ENCODE measurements at places on chromosomes 11 and 22.

GRCh38 chr11:29162491-29162890 is 854.3 kb downstream of the KCNA4 start:
- DNase-seq: no peak

- no peak for DNase-seq
Measured at GRCh38 chr11:47918882-47919495, 61.4 kb upstream of the PTPRJ start.

- DNase-seq: no peak
Measured at GRCh38 chr11:110445437-110445836, 15.7 kb downstream of the FDX1 start.

- no peak for DNase-seq
Measured at GRCh38 chr11:57001674-57002401, 13.1 kb downstream of the OR5AK2 start.

GRCh38 chr11:44608651-44608990 is 43.2 kb downstream of the CD82 start:
- DNase-seq: no peak

- no peak for DNase-seq
Measured at GRCh38 chr11:88378422-88379066, 41.0 kb upstream of the CTSC start.

- DNase-seq: no peak
Measured at GRCh38 chr11:116605543-116606459, 167.0 kb downstream of the BUD13 start.

DNA sequence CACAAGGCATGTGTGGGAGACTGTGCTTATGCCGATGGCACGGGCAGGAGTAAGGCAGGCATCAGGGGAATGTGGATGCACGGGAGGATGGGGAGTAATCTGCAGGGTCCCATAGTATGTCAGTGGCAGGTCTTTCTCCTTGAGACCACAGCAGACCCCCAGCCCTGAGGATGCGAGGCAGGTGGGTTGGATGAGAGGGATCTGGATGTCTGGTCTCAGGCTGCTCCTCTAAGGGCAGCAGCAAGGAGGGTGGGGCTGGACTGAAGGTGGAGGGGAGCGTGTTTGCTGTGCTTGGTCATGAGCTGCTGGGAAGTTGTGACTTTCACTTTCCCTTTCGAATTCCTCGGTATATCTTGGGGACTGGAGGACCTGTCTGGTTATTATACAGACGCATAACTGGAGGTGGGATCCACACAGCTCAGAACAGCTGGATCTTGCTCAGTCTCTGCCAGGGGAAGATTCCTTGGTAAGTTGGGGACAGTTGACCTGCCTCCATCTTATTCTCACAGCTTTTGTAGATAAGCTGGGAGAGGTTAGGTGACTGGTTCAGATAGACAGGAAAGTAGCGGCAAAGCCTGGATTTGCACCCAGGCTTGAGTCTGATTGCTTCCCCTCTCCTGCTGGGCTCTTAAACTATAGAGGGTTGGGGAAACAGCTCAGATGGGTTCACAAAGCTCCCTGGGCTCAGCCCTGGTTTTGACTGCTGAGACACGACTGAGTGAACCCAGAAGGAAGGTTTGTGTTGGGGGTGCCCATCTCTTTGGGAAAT is at the start of gene APOL1:
APOL1 (plus strand) TSS at position 380 of the 769 bp plus-strand sequence. CDS start 1,823 bp downstream, outside the sequence.
- no peak for DNase-seq

DNA sequence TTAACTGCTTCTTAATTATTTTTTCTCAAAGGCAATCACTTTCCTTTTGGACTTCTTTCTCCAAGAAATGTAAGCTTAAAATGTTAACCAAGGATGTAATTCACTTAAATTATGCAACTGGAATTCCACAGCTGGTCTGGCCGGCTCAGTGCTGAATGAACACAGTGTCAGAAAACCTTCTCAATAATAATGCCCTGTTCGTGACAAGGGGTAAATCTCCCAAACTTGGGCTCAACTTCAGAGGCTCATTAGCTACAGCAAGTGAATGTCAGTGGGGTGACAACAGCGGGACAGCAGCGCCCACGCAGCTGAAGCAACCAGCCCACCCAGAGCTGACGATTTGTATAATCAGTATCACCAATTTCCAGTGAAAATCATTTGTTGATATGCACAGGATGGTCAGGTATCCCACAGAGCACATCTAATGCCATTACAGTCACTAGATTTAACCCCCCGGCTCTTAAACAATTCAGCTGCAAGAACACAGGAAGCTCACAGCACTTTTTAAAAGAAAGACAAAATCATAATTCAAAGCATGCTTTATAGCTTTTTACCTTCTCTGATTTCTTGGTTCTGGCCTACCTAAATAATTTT is 704.8 kb downstream of the DLG2 start:
- no peak for DNase-seq

GRCh38 chr11:99534812-99535211 is 514.1 kb downstream of the CNTN5 start:
- no peak for DNase-seq

- peak; percentile 1 for DNase-seq
Measured at GRCh38 chr22:26949193-26949592, 291.8 kb downstream of the MIAT start.

DNA sequence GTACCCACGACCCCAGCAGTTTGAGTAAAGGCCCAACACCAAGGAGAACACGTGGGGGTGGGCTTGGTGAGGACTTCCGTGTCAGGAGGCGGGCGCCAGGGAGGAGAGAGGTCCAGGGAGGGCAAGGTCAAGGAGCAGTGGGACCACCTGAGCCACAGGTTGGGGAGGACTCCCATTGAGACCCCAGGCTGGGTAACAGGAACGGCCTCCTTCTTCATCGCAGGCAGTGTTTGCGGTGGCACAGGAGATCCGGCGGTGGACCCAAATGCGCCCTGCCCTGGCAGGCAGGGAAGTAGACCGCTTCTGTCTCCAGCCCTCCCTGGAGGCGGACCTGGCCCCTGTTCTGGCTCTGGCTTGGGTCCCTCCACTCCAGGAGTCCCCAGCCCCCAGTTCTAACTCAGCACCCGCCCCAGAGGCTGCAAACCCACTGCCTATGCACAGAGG is 5.9 kb upstream of the TBX1 start:
- DNase-seq: no peak

DNA sequence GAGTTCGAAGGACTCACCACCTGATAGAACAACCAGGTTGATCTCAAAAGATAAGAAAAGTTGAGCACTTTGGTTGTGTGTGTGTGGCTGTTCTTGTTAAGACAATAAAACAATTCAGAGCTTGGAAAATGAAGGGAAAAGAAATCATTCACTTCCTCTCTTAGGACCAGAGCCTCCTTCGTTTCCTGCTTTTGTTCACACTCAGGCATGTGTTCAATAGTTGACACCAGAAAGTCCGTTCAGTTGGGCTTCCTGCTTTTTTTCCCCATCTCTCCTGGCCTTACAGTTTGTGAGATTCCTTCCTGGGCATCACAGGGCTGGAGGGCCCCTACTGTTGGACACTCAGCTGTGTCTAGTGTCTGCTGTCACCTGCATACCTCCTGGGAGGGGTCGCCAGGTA is 48.0 kb downstream of the TSPAN18 start:
- DNase-seq: no peak

- DNase-seq: no peak
Measured at GRCh38 chr11:126791991-126792390, 208.6 kb downstream of the KIRREL3 start.

GRCh38 chr11:120229451-120230424 is 10.2 kb upstream of the POU2F3 start:
- DNase-seq: no peak

- DNase-seq: no peak
Measured at GRCh38 chr11:71251151-71251721, 1.1 kb downstream of the SHANK2 start.

DNA sequence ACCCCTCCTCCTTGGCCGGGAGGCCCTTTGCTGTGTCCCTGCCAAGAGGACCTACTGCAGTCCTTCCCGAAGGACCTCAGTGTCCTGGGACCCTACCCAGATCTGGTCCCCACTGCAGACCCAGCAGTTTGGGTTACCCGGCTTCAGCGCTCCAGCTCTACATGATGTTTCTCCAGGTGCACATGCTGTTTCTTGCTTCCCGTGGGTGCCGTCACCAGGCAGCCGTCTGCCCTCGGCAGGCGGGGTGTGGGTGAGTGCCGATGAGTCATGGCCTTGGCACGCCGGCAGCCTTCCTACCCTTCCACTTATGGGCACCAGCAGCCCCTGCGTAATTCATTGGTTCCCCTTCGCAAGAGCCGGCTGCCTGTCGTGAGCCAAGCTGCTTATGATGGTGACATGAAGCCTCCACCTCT is 101.8 kb downstream of the BCR start:
- peak; percentile 51 for DNase-seq

GRCh38 chr11:46743693-46744339 is 24.8 kb downstream of the F2 start:
- no peak for DNase-seq

GRCh38 chr11:130178441-130179339 is 19.1 kb downstream of the ST14 start:
- no peak for DNase-seq

DNA sequence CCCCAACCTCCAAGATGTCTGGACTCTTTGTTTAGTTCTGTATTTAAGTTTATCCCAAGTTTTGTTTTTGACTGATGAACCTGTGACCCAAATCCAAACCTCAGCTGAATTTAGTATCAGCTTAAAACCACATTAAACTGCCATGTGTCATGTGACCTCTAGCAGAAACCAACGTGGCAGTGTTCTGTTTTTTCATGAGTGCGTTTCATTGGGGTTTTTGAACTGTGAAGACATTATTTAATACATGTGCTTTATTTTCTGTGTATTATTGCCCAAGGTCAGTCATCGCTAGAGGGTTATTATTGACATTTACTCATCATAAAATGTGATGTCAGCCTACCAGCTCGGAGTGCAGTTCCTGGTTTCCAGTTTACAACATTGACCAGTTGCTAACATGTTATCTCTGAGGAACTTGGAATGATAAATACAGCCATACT is 1.8 kb downstream of the TLCD5 start:
- DNase-seq: no peak

GRCh38 chr11:35035894-35036408 is 103.0 kb upstream of the CD44 start:
- DNase-seq: peak; percentile 81

- DNase-seq: no peak
Measured at GRCh38 chr22:42307806-42308563, 37.5 kb upstream of the TCF20 start.

- no peak for DNase-seq
Measured at GRCh38 chr22:44442186-44442815, 55.7 kb downstream of the RTL6 start.

GRCh38 chr11:68146010-68146540 is 24.9 kb upstream of the CHKA start:
- DNase-seq: no peak

DNA sequence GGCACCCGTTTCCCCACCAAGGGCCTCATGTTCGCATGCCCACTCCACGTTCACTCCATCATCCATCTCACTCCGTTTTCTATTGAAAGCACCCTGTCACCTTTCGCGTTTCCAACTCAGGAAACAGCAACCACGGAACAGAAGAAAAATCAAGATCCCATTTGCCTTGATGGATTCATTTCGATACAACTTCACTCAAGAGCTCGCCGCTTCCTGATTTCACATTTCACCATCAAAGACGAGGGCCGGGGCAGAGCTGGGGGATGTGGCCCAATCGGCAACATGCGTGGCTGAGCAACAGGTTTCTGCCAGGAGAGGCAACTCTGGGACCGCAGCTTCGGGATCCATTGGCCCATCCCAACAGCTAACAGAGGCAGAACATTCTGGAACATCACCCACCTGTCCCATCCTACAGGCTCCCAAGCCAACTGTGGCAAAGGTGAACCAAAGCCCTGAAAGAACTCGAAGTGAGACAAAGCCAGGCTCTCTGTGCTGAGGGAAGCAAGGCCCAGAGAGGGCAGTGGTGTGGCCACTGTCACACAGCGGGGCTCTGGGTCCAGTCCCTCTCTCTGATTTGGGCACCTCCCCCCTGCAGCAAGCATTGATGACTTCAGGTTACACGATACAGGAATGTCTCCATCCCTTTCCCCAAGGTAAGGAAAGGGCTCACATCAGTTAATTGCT is 36.2 kb upstream of the CD5 start:
- no peak for DNase-seq

DNA sequence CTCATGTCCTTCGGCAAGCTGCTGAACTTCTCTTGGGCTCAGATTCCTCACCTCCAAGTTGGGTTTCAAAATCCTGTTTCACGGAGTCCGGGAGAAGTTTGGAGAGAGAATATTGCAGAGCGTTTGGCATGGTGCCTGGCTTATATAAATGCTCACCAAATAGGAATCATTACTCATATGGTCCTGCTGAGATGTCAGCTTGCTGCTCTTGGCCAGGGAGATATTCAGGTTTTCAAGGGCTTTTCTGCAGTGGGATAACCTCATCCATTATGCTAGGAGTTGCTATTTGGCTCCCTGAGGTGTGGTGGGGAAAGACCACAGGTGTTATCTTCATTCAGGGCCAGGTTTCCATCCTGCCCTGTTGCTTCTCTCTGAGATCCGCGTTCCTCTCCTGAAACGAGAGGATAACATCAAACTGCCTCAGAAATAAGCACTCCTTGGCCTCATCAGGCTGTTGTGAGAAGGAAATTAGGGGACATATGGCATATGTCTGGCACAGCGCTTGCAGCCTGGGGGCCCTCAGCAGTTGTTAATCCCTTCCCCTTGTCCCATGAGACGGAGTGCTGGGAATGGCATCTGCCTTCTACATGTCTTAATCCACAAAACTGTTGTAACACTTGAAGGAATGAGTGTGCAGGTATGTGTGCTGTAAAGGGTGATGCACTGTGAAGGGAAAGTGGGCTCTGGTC is 29.9 kb upstream of the ACER3 start:
- DNase-seq: peak; percentile 62

DNA sequence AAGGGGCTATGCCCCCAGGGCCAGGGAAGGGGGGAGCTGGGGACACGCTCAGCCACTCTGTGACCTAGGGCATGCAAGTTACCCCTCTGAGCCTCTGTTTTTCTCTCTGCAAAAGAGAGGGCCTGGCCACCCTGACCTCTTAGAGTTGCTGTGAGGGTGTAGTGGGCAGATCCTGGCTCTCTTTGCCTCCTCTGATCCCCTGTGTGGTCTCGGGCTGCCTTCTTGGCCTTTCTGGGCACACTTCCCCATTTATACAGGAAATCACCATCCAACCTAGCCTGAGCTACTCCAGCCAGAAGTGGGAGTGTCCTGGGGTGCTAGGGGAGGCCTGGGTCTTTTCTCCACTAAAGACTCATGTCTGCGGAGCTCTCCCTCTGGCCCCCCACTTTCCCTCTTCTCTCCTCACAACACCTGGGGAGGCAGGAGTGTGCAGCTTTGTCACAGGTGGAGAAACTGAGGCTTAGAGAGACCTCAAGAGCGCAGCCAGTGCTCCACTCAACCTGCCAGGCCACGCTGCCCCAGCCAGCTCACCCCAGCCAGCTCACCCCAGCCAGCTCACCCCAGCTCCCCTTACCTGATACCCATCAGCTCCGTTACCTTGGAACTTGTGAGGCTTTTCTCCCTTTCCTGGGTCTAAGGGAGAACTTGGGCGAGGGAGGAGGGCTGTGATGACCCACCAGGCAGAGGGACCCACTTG is 1.4 kb downstream of the AIFM3 start:
- DNase-seq: no peak

- DNase-seq: no peak
Measured at GRCh38 chr11:21838427-21838826, 354.5 kb upstream of the ANO5 start.

All from GM04504 (cell line).